ENCODE measurements at places on chromosomes 2 and 18.

GRCh38 chr2:151842830-151843690, 14.8 kb upstream of the ARL5A start:
- DNase-seq, result no peak

- no peak for DNase-seq
Observed at GRCh38 chr18:50630895-50631294, 71.0 kb downstream of the MAPK4 start.

GRCh38 chr2:159605441-159606178, 10.7 kb downstream of the BAZ2B start:
- DNase-seq, result no peak

DNA sequence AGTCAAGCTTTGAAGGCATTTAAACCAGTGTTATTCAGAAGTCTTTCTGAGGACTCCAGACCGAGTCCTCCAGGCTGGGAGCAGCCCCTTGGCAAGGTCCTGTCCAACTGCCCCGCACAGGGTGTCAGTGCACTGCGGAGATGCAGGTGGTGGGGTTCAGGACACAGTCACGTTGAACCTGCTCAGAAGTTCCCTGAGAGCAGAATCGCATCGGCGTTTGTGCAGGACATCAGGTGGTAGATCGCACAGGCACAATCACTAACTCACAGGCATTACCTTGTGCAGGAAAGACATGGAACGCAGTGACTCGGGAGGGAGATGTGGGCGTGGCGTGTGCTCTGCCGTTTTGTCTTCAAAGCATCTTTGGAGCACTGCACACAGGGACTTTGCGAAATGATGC, 10.4 kb downstream of the COPS9 start:
- no peak for DNase-seq

GRCh38 chr2:186639939-186640338, 50.1 kb downstream of the ITGAV start:
- DNase-seq, result no peak
